Stimulated activated CD4-positive, alpha-beta T cell treated with anti-CD3 and anti-CD28 coated beads, Interleukin-15, amount 100 ng/mL, for 1 hour (primary cell): ENCODE measurements at places on chromosomes 6 and 20.

DNA sequence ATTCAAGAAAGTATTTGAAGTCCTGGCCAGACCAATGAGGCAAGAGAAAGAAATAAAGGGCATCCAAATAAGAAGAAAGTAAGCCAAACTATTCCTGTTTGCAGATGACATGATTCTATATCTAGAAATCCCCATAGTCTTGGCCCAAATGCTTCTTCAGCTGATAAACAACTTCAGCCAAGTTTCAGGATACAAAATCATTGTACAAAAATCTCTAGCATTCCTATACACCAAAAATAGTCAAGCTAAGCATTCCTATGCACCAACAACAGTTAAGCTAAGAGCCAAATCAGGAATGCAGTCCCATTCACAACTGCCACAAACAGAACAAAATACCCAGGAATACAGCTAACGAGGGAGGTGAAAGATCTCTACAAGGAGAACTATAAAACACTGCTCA lies 60.1 kb upstream of the PHIP start:
- DNase-seq = no peak

DNA sequence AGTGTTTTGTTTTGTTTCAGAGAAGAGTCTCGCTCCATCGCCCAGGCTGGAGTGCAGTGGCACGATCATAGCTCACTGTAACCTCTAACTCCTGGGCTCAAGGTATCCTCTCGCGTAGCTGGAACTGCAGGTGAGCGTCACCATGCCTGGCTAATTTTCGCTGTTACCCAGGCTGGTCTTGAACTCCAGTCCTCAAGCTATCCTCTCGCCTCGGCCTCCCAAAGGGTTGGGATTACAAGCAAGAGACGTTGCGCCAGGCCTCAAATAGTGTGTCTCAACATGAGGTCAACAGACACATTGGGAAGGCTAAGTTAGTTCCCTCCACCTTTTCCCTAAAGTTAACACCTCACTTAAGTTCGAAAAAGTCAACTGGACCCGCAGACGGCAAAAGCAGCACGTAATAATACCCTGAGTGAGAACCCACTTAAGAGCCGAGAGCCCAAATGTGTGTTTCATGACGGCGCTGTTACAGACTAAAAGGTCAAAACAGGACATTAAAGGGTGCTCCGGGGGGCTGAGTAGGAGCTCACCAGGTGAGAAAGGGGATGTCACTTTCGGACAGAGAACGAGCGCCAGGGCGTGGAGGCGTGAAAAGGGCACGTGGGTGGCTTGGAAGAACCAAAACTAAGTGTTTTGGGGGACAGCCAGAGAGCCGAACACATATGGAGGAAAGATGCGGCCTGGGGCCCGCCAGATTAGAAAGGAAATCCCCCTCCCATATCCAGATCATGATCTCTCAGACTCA lies 499 bp downstream of the TTI1 start:
- DNase-seq = no peak

DNA sequence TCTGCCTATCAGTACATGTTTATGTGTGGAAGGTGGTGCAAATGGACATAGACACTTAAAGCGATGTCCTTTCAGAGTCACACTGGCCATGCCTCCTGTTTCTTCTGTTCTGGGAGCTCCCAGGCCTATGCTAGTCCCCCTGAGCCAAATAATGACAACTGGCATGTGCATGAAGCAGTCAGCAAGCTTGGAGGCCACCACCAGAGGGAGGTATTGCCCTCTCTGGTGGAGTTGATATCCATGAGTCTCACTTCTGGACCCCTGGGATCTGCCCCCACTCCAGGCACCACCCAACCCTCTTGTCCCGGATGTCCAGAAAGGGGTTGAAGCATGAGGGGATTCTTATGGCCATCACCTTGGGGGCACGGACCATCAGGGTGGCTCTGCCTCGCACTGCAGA lies 172.2 kb downstream of the AIG1 start:
- DNase-seq = no peak

GRCh38 chr6:159450815-159451465 lies 242.1 kb downstream of the SOD2 start:
- DNase-seq = no peak
